ENCODE measurements at places on chromosomes 11 and 22. TPM values are rescaled to one million over a fixed set of nuclear protein-coding genes. Genes with fewer than 3 reads are reported as not detected.

DNA sequence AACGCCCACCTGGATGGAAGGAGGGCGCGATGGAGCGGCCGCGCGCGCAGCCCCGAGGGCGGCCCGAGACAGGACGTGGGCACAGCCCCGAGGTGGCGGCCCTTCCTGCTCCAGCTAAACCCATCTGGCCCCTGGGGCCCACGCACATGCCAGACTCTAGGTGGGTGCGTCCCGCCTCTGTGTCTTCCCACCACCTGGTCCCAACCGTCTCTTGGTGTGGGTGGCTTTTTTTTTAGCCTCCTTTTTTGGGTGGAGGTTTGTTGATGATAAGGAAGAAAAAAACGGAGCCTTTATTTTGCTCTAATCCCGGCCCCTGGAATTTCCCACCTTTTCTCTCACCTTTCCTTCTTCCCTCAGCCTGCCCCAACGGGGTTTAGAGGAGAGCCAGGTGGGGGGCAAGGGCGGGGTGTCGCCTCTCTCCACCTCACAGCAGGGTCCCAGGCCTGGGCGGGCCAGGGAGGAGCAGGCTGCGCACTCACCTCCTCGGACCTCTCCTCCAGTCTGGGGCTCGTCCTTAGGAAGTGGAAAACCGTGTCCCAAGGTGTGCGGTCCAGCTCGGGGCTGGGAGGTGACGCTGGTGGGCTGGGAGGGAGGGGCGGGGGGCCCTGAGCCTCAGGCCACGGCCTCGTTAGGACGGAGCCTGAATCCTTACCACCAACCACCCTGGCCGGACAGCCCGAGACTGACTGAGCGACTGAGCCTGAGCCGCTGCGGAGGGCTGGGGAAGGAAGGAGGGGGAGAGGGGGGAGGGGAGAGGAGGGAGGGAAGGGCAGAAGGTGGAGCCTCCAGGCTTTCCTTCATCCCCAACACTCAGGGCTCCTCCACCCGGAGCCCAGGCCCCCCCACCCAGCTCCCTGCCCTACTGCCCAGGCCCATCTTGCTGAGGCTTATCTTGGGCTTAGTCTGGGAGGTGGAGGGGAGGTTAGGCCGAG, at the start of gene SOX10:
TSS of gene SOX10 (minus strand) at position 696 of the 932 bp plus-strand sequence. CDS start 771 bp downstream, outside the sequence.
- DNase-seq, result no peak

Gene SPATA19
- total RNA-seq, result not detected

Gene OR52H1
- 0.51 TPM for total RNA-seq

Gene TIMM10
- total RNA-seq, result 41.6 TPM

Gene CD248
- total RNA-seq, result 52.6 TPM

Gene PRR5L
- 2.8 TPM for total RNA-seq

Gene OPCML
- 0.99 TPM for total RNA-seq
